ENCODE measurements at places on chromosomes 1 and 21. TPM values are rescaled to one million over a fixed set of nuclear protein-coding genes. Genes with fewer than 3 reads are reported as not detected.

DNA sequence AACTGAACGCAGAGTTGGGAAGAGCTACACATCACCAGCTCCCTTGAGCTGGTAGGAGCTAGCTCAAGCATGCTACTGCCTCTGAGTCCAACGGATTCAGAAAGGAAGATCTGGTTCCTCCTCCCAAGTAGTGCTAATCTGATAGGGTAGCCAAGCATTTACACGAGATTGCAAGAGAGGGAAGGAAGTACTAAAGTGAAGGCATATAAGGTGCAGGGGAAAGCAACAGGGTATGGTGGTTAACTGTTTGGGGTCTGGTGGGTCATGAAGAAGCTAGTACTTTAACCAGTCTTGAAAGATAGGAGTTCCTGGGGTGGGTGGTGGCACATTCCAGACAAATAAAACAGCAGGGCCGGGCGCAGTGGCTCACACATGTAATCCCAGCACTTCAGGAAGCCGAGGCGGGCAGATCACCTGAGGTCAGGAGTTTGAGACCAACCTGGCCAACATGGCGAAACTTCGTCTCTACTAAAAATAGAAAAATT is 20.2 kb upstream of the ZNF436 start:
- H3K27ac ChIP-seq, result no peak overlapping the region
- no peak overlapping the region for H3K4me3 ChIP-seq
- no peak for DNase-seq
- H3K27me3 ChIP-seq, result no peaks in the 10 kb centered on the region

GRCh38 chr1:118395430-118395991 is 210.5 kb upstream of the SPAG17 start:
- no peaks in the 10 kb centered on the region for H3K36me3 ChIP-seq
- no peak overlapping the region for H3K4me3 ChIP-seq
- no peaks in the 10 kb centered on the region for H3K27me3 ChIP-seq

Gene OR2M4
- total RNA-seq, result not detected

DNA sequence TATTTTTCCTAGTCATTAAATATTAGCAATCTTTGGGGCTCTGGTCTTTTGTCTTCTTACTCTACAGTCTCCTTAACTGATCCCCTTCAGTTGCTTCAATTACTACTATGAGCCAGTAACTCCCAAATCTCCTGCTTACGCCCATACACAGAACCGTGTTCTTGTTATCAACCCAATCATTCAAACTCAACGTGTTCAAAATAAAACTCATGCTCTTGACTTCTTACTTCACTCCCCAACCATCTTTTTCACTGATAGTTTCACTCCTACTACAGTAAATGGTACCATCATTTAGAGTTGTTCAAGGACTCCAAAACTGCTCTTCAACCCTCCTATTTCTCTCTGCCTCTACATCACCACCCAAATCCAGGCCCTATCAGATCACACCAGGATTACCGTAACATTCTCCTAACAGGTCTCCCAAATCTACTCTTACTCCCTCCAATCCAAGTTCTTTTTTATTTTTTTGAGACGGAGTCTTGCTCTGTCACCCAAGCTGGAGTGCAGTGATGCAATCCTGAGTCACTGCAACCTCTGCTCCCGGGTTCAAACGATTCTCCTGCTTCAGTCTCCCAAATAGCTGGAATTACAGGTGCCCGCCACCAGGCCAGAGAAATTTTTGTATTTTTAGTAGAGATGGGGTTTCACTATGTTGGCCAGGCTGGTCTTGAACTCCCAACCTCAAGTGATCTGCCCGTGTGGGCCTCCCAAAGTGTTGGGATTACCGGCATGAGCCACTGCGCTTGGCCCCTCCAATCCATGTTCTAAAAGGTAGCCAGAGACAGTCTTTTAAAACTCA is 3.0 kb downstream of the YARS1 start:
- H3K27me3 ChIP-seq, result no peaks in the 10 kb centered on the region
- peaks cover 28% of the 10 kb centered on the region for H3K36me3 ChIP-seq

Data from thymus (tissue), 14 donors.